ENCODE measurements at places on chromosomes 3 and 15. TPM values are rescaled to one million over a fixed set of nuclear protein-coding genes. Genes with fewer than 3 reads are reported as not detected.

The SNRPN gene
- 511 TPM for total RNA-seq

DNA sequence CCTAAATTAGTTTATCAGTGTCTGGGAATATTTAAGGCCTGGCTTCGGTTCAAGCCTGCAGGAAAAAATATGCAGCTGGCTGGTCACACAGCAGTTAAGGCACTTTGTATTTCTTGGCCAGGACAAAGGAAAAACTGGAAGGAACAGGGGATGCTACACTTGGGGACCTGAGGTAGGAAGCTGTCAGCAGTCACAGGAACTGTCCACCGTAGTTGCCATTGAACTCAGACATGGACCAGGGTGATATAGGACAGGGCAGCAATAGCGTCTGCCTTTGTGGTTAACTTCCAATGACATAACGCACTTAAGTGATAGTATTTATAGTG lies 49.1 kb downstream of the NR1D2 start:
- DNase-seq, result peak; percentile 38

The MYH15 gene
- 0.56 TPM for total RNA-seq

The C3orf52 gene
- 15.4 TPM for total RNA-seq

The KNG1 gene
- not detected for total RNA-seq

- peak; percentile 66 for DNase-seq
Measured at GRCh38 chr3:156548041-156548687, 6.8 kb downstream of the SSR3 start.

The ANKRD63 gene
- total RNA-seq, result 104 TPM

DNA sequence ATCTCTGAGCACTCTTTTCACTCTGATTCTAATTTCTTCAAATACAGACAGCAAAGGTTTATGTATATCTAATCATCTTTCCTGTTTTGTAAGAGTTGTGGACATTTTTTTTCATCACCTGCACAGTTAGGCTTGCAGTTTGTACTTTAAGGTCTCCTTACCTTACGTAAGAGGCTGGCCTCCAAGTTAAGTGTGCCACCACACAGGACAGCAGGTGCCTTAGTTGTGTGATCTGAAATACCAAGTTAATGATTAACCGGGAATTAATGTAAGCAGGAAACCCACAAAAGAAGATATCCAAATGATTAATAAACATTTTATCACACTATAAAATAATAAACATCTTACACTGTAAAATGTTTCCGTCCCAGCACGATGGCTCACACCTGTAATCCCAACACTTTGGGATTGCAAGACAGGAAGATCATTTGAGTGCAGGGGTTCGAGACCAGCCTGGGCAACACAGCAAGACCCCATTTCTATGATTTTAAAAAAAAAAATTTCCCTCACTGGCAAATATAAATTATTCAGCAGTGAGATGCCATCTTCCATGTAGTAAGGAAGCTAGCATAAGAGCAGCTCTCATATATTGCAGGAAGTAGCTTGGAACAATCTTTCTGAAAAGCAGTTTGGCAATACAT lies 87.7 kb upstream of the LIMD1 start:
- no peak for DNase-seq

The ADGRG7 gene
- 46.5 TPM for total RNA-seq

The DAZL gene
- not detected for total RNA-seq

DNA sequence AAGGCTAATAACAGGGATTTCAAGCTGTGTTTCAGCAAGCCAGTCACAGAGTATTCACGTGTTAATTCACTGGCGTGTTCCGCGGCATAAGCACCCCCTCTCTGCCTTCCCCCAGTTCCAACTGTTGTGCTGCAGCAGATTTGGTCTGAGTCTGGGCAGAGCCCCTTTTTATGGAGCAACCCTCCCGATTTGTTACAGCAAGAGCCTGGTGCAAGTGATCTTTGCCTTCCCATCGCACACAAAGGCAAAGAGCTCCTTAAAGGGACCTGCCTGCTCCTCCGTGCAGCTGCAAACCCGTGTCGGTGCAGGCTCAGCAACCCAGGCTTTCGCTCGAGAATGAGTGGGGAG lies 170.5 kb downstream of the KCNAB1 start:
- DNase-seq, result no peak

DNA sequence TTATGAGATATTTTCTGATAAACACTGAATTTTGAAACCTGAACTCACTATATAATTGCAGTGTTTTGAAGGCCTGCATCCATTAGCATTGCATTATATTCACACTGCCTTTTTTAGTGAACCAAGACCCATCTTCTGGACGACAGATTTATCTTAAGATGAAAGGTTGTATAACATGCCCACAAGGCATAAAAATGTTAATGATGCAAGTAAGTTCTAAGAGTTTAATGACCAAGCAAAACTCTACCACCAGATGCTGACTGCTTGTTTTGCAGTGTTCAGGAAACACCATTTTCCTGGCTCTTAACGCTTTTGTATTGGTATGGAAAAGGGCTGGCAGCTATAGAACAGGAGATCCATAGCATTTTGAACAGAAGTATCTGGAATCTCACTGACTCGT lies 46.1 kb downstream of the USP50 start:
- no peak for DNase-seq

GRCh38 chr3:110528305-110529121 lies 543.1 kb upstream of the NECTIN3 start:
- peak; percentile 11 for DNase-seq

DNA sequence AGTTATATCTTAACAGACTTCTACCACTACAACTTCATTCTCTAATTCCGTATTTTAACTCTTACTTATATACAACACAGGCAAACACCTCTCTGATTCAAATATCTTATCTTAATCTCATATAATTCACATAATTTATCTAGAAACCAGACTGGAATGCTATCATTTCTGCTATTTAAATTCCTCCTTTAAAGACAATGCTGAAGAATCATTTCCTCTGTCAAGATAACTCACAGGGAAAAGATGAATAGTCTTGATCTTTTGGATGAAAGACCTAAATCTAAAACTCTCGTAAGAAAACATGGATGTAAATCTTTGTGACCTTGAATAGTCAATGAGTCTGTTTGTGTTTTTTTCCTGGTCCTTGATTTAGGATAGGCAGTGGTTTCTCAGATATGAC lies 135.3 kb upstream of the PLXND1 start:
- DNase-seq, result no peak

DNA sequence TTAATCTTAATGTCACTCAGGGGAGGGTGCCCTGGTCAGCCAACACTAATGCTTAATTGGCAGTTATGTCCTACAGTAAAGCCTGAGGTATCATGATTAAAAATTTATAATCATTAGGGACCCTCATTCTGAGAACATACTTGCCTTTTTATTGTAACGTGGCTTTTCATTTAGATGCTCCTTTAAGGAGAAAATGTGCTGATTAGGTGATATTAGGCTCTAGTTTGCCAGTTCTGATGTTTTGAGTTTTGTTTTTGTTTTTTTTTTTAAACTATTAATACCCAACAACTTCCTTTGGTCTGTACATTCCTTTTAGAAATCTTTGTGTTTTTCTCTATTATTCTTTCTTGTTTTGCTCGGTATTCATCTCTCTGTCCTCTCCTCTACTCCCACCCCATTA lies 10.3 kb downstream of the GTF2E1 start:
- DNase-seq, result no peak

- DNase-seq, result peak; percentile 21
Measured at GRCh38 chr15:93520206-93520605, 431.2 kb upstream of the RGMA start.

The LMAN1L gene
- total RNA-seq, result not detected

DNA sequence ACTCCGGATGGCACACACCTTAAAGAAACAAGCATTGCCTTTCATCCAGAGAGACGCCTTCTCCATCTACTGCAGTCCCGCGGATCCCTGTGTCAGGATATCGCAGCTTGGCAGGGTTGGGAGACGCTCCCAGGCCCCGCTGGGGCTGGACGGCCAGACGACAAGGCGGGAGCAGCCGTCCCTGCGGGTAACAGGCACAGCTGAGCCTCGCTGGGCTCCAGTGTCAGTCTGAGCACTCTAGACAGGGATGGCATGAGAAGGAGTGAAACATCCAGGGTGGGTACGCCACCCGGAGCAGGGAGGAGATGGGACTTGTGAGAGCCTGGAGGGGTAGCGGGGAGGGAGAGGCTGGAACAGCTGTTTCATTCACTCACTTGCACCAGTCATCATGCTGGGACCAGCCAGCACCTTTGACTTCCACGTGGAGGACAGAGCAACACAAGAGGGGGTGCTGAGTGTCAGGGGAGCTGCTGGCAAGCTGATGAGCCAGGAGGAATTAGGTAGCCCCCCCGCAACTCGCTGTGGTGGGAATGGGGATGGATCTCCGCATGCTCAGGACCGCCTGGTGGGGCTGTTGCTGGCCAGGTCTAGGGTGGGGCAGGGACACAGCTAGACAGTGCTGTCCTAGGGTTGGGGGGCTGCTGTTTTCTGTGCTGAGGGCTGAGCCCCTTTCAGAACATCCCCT lies 31.6 kb upstream of the SNRPA1 start:
- DNase-seq, result no peak

DNA sequence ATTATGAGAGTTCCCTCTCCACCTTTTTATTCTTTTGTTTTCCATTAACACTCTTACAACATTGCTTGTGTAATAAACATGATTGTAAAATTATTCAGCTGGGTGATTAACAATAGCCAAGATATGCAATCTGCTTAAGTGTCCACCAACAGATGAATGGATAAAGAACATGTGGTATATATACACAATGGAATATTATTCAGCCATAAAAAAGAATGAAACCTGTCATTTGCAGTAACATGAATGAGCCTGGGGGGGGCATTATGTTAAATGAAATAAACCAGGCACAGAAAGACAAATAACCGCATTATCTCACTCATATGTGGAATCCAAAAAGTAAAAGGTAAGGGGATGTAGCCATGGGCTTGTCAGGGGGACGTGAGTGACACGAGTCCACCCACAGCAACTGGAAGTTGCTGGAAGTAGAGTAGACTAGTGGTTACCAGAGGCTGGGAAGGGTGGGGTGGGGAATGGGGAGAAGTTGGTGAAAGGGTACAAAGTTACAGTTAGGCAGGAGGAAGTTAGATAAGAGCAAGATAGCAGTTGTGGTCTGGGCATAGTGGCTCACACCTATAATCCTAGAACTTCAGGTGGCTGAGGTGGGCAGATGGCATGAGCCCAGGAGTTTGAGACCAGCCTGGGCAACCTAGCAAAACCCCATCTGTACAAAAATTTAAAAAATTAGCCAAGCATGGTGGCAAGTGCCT lies 28.7 kb upstream of the CD47 start:
- DNase-seq, result no peak

GRCh38 chr3:78402720-78403119 lies 1362.8 kb downstream of the ROBO2 start:
- no peak for DNase-seq

DNA sequence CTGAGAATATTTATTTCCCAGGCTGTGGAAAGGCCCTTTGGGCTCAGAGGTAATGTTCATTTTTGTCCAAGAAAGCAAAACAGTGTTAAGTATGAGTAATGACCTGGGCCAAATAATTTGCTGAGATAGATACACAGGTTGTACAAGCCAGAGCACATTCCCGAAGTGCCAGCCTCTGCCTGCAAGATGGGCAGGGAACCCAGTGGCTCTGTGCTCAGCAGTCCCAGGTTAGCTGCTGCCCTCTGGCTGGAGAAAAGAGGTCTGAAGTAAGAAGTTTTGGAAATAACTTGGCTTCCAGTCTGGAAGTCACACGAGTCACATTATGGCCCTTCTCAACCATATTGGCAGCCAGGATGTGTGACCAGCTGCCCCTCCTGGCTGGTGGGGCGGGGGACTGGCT lies 20.2 kb downstream of the MYZAP start:
- DNase-seq, result peak; percentile 19

The AP4E1 gene
- total RNA-seq, result 6.1 TPM

- DNase-seq, result peak; percentile 52
Measured at GRCh38 chr3:168847291-168847883, 751.7 kb upstream of the GOLIM4 start.

- no peak for DNase-seq
Measured at GRCh38 chr3:17088602-17089313, 204.0 kb downstream of the PLCL2 start.

The CPNE9 gene
- not detected for total RNA-seq

The NR2E3 gene
- 0.09 TPM for total RNA-seq

- peak; percentile 31 for DNase-seq
Measured at GRCh38 chr3:165518346-165518745, 318.9 kb downstream of the BCHE start.

The DUOX2 gene
- total RNA-seq, result 0.54 TPM

GRCh38 chr3:28651159-28651558 lies 302.5 kb upstream of the AZI2 start:
- peak; percentile 29 for DNase-seq

GRCh38 chr15:101496198-101496986 lies 6.9 kb upstream of the PCSK6 start:
- DNase-seq, result no peak

The CCDC9B gene
- total RNA-seq, result 9.6 TPM

The PARP15 gene
- total RNA-seq, result not detected

DNA sequence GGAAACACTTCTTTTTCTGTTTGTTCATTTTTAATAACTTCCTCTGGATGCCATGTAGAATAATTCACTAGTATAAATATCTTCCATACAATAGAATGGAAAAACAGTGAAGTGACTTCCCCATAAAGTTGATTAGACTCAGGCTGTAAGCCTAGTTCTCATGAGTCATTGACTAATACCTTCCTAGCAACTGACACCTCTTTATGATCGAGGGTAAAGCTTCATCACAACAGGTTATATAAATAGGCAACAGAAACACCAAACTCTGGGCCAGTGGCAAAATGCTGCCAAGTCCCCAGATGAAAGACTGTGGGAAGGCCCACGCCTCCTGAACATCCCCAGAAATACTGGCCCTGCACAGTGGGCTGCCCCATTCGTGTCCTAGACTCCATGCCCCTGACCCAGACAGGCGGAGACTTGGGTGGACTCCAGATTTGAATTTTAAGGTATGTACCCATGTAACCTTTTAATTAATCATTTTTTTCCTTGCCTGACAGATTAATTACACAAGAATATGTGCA lies 71.3 kb upstream of the TBC1D23 start:
- no peak for DNase-seq

GRCh38 chr15:39406485-39406884 lies 174.4 kb upstream of the THBS1 start:
- no peak for DNase-seq

The OXTR gene
- total RNA-seq, result 0.49 TPM

The LSG1 gene
- 15.7 TPM for total RNA-seq

DNA sequence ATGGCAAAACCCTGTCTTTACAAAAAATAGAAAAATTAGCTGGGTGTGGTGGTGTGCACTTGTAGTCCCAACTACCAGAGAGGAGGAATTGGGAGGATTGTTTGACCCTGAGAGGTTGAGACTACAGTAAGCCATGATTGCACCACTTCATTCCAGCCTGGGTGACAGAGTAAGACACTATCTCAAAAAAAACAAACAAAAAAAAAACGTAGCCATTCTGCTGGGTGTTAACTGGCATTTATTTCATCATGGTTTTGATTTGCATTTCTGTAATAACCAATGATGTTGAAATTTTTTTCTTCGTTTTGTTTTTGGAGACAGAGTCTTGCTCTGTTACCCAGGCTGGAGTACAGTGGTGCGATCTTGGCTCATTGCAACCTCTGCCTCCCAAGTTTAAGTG lies 63.3 kb downstream of the RPLP1 start:
- no peak for DNase-seq

DNA sequence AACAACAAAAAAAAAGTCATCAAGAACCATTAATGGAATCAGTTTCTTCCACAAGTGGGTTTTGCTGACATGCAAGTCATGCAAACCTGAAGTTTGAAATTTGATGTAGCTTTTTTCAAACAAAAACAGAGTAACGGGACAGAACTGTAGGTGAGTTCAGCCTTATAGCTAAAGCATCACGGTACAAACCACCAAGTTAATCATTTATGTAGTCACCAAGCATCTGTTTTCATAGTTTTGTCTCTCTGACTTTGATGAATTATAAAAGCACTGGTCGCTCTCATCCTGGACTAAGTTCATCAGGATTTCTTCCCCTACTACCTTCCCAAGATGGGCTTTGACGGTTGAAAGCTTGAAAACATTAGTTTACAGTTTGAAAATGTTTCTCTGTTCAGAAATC lies 117.0 kb upstream of the SAMMSON start:
- DNase-seq, result no peak

The FOXL2 gene
- total RNA-seq, result not detected
